ENCODE measurements at places on chromosomes 4 and X.

- no peak for DNase-seq
Measured at GRCh38 chr4:89266128-89266527, 41.5 kb downstream of the GPRIN3 start.

- no peak for DNase-seq
Measured at GRCh38 chr4:8201321-8201781, 2.3 kb downstream of the SH3TC1 start.

DNA sequence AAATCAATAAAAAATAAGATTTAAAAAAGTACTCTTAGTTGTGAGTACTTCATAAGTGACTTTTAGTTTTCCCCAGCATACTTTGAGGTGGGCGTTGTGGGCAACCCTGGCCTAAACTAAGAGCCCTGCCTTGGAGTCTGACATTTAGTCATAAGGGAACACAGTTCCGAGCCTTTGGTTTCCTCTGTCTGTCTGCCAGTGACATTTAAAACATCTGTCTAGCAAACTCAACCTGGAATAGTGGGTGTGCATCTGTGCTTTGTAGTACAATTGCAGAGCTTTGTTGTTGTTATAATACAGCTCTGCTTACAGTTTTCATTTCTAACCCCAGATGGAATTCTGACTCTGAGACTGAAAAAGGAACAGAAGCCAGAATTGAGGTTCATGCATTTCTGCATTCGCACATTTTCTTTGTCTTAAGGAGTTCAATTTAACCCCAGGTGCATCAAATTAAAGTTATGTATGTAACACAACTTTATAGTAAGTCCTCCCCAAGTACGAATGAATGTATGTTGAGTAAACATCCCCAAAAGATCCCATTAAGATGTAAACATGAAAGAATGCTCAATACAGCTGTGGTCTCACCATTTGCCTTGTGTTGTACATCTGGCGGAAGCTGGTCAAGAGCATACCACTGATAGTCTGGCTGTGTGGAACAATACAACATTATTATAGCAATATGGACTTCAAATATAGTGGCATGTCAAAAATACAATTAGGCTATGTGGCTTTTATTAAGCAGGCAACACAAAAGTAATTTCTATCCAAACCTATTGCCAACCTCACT lies 25.9 kb downstream of the TNIP3 start:
- DNase-seq: no peak

GRCh38 chr4:122003335-122003734 lies 51.5 kb upstream of the TRPC3 start:
- no peak for DNase-seq

- DNase-seq: no peak
Measured at GRCh38 chr4:180669680-180670079, 1573.5 kb upstream of the TENM3 start.

GRCh38 chr4:113981591-113981990 lies 2.1 kb upstream of the ARSJ start:
- DNase-seq: no peak

GRCh38 chr4:44756559-44756958 lies 30.2 kb upstream of the GNPDA2 start:
- DNase-seq: no peak

GRCh38 chr4:123699880-123700771 lies 303.5 kb downstream of the SPRY1 start:
- no peak for DNase-seq

GRCh38 chr4:4407299-4408131 lies 20.6 kb downstream of the NSG1 start:
- DNase-seq: no peak

GRCh38 chr4:1216869-1217294 lies 32.0 kb downstream of the CTBP1 start:
- DNase-seq: no peak

DNA sequence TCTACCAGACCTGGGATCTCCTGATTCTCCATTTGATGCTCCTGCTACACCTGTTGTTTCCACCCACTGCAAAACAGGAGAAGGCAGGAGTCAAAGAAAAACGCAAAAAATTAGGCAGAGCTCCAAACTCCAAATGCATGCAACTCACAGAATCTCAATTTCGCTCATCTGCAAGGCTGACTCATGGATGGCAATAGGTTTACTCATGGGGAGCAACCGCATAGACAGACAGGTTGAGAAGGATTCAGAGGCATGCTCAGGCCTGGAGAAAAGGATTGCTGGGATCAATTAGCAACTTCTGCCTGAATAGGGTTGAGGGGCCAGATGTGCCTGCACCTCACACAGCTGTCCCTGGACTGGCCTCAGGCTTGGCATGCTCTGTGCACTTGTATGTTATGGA lies 231.0 kb downstream of the LDB2 start:
- no peak for DNase-seq

DNA sequence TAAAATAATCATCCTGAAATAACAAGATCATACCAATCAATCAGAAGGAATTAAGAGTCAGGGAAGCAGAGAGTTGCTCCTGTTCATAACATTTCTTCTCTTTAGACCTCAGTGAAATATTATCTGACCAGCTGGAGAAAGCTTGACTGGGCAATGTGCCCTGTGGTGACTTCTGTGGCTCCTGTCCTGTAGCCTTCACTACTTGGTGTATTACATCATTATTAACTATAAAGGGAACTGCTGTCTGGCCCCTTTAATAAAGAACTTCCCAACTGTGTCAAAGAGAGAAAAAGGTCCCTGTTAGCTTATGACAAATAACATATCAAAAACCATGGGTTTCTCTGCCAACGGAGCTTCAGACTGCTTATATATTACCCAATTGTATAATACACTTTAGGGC lies 18.0 kb downstream of the OPHN1 start:
- no peak for DNase-seq
